ENCODE measurements at places on chromosomes 2 and 18. TPM values are rescaled to one million over a fixed set of nuclear protein-coding genes. Genes with fewer than 3 reads are reported as not detected.

- no peak for DNase-seq
Observed at GRCh38 chr2:219573166-219573565, 1.1 kb downstream of the INHA start.

DNA sequence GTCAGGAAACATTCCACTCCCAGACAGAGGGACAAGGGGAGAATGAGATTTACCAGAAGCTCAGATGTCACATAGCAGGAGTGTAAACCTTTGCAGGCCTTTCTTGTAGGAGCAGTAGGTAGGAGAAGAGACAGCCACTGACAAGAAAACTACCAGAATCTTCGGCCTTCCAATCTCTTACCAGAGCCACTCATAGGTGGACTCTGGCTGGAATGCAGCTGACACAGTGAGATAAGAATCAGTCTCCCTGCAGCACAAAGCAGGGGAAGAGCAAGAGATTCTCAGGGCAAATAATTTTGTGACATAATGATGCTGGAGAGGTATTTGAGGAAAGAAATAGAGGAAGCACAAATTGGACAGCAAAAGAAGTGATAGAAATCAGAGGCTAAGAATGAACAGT is 1534.5 kb downstream of the DPP10 start:
- DNase-seq: no peak

- DNase-seq: no peak
Observed at GRCh38 chr2:46574457-46575355, 95.3 kb downstream of the TMEM247 start.

GALNT3 gene
- 2.4 TPM for total RNA-seq

CD8B2 gene
- total RNA-seq: not detected

Data from breast epithelium (tissue), 4 donors.